ENCODE measurements at places on chromosomes 3 and 15.

GRCh38 chr3:57030721-57031120 is 29.7 kb upstream of the SPATA12 start:
- DNase-seq: no peak

GRCh38 chr3:133591271-133591742 is 17.8 kb downstream of the CDV3 start:
- DNase-seq: peak; percentile 75

DNA sequence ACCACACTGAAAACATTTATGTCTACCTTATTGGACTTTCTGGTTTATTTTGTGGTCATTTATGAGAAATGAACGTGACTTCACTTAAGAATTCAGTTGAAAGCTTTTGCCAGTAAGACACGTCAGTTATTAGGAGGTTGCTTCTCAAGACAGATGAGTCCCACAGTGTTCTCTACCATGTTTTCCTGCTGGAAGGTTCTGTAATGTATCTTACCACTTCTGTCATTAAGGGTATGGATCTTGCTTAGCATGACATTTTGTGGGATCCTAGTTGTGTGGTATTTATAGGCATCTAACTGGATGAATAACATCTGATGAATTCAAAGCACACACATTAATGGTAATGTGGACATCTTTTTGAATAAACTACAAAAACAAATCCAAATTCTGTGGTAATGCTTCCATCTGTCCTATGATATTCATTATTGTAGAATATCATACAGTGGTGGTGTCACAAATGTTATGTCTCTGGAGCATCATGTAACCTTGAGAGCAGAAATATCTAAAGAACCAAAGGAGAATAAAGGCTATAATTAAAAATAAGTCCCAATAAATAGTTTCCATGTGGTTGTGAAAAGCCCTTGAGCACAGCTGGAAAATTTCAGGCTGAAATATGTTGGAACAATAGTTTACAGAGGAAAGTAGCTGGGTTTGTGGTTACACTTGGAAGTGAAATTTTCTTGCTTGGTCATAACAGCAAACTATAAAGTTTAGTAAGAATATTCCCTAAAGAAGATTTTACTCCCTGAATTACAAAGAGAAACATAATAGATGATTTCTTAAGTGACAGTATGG is 61.5 kb downstream of the C3orf38 start:
- DNase-seq: peak; percentile 54

DNA sequence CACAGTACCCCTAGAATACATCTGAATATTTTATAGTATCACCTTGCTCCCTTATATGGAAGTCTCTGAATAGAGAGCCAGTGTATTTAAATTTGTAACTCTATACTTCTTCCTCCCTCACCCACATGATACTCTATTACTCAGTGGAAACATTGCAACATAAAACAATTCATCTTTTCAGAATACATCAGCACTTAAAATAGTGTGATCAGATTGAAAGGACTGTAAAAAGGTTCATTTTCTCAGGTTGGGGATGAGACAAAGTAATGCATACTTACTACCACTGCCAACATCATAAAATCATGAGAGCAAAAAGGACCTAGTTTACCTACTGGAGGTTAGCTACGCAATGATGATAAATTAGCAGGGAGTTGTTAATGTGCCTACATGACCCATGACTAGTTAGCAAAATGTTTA is 13.8 kb upstream of the THRB start:
- peak; percentile 79 for DNase-seq

DNA sequence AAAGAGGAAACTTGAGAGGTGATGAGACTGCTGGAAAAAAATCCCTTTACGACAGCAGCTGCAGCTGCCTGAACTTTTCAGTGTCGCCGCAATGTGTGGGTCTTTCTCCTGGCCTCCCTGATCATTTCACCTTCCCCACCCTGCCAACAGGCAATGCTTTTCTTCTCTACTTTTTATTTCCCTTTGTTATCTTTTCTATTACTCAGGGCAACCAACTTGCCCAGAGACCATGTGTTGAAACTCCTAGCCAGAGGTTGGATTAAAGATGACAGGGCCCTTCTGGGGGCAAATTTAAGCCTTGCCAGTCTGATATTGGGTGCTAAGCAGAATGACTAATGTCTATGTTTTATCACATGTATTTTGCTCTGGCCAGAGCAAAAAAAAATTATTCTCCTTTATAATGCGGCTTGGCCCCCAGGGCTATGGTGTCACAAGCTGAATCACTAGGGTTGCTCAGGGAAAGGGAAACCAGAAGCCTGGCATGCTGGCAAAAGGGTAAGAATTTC is 51.5 kb upstream of the CFAP20DC start:
- DNase-seq: no peak
